Activated CD4-positive, alpha-beta T cell treated with anti-CD3 and anti-CD28 coated beads, Interleukin-2, amount 10 ng/mL, durations not matched to agents 24 days and 14 days (primary cell): ENCODE measurements at places on chromosomes 4 and X.
A peak's percentile ranks its signal among the peaks of the same experiment; 100 is the strongest.

GRCh38 chrX:11724122-11725017 is 33.7 kb upstream of the MSL3 start:
- DNase-seq = peak; percentile 56

DNA sequence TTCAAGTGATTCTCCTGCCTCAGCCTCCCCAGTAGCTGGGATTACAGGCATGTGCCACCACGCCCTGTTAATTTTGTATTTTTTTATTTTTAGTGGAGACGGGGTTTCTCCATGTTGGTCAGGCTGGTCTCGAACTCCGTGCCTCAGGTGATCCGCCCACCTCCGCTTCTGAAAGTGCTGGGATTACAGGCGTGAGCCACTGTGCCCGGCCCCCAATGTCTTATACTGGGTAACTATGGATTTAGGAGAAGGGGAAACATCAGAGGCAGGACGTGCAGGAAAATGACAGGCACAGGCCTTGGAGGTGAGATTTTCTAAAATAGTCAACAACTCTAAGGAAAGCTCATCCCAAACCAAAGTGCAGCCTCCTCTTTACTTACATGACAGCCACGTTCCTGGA is 11.1 kb upstream of the TSPYL2 start:
- DNase-seq = no peak

- no peak for DNase-seq
These were observed 298.5 kb upstream of the AADAT start for GRCh38 chr4:170388255-170388654.

DNA sequence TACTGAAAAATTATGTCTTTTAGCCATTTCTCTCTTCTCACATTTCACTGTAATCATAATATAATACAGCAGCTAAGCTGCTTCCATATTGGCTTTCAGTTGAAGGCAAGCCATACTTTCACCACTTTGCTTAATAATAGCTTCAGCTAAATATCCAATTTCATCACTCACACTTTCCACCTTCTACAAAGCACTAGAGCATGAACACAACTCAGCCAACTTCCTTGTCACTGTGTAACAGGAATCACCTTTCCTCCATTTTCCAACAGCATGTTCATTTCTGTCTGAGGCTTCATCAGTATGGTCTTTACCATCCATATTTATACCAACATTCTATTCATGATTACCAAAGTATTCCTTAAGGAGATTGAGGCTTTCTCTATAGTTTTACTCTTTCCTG is 219.8 kb upstream of the CTSO start:
- DNase-seq = no peak

DNA sequence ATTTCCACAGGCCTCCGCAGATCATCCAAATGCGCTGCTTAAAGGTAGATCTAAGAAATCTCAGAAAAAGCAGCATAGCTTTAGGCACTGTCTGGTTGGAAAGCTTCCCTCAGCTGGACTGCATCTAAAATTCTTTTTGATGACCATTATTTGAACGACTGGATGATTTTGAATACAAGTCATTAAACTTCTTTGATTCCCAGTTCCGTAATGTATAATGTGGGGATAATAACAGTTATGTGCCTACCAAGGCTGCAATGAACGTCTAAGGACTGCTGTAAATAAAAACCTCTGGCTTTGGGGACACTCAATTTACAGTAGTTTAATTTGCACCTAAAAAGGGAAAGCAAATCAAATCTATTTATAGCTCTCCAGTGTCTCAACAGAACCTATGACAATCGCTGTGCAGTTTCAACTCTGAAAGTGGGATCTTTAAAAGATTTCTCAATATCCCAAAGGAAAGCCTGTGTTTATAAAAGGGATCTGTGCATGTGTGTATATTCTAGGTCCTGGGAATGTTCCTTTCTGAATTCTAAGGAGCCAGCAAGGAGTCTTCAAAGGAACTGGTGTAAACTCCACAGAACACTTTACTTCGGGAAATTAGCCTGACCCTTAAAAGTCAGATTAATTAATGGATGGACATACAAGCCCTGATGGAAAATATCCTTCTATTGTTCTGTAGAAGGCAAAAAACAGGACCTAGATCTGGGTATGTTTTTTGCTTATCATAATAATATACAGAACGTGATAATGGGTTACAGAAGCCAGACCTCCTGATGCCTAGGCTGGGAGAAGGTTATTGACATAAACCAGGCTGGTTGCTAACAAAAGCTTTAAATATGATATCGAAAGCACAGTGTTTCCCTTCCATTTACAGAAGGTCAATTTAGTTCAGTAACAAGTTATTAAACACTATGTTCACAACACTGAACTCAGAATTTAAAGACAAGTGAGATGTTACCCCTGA is 53.4 kb downstream of the AFAP1 start:
- DNase-seq = no peak

DNA sequence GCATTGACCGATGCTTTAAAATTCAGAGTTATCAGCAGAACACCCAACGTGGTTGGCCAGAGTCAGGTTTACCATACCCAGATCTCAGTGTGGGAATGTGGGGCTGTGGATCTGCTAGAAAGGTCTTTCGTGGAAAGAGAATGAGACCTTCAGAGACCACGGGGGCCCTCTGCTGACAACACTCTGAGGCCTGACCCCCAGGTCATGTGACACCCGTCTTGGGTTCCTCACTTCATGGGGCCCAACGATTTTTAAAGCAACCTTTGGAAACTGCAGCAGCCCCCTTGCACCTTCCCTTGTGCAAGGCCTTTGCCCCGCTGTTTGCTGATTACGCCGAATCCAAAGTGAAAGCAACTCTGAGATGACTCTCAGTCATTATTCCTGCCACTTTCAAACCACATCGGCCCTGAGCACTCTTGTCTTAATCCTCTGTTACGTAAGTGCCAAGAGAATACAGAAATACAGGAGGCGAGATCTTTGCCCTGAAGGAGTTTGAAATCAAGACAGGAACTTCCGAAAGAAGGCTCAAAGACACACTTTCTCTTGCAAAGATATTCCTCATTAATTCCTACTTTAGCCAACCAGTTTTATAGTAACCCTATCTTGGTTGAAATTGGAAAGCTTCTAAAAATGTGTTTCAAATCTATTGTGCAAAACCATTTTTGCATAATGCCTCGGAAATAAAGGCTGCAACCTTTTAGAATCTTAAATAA is 88.3 kb downstream of the EVC2 start:
- DNase-seq = no peak

DNA sequence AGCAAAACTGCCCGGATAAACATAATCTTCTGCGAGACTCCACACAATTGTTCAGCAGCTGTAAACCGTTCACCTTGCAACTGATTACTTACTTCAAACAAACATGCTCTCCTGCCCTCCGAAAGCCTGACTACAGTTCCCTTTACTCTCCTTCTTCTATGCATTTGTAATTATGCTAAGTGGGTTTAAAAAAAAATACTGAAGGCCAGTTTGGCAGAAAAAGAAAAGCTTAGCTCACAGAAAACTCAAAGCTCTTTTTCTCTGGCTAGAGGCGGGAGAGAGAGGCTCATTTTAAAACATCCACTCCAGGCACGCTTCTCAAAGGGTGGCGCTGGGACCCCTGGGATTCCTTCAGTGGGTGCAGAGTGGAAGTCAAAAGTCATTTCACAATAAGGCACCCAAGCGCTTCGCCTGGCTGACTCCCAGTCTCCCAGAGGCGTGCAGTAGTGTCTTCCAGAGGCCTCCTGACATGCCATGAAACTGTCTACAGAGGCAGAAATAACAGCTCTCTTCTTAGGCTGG is 1.9 kb downstream of the DHRSX start:
- no peak for DNase-seq

- DNase-seq = no peak
These were observed 16.0 kb downstream of the ARHGAP10 start for GRCh38 chr4:147747787-147748454.

- DNase-seq = no peak
These were observed 76.9 kb upstream of the SMAD1 start for GRCh38 chr4:145404761-145405160.

- no peak for DNase-seq
These were observed 36.6 kb upstream of the PAQR3 start for GRCh38 chr4:78975865-78976264.

GRCh38 chr4:150950657-150951288 is 64.3 kb downstream of the LRBA start:
- DNase-seq = no peak

GRCh38 chrX:136582624-136583023 is 50.6 kb downstream of the VGLL1 start:
- DNase-seq = no peak

DNA sequence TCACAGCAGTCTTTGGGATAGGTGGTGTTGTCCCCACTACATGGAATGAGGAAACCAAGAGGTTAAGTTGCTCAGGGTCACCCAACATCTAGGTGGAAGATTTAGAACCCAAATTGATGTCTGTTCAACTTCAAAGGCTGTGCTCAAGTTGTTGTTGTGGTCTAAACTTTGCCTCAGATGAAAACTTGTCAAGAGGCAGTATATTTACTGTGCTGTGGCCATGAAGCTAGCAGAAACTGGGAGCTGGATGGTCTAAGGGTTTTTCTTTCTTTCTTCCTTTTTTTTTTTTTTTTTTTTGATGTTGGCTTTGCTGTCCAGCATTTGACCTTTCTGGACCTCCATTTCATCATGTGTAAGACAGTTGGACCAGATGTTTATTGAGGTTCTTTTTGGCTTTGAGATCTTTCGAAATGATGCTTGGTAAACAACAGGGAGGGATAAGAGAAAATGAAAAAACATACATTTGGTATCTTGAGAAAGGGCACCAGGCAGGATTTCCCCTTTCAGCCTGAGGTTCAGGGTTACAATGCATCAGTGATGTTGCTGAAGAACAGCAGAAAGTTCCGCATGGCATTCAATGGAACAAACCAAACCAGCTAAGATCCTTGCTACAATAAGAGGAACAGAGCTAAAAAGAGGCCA is 166.2 kb upstream of the RPS6KA3 start:
- peak; percentile 59 for DNase-seq

DNA sequence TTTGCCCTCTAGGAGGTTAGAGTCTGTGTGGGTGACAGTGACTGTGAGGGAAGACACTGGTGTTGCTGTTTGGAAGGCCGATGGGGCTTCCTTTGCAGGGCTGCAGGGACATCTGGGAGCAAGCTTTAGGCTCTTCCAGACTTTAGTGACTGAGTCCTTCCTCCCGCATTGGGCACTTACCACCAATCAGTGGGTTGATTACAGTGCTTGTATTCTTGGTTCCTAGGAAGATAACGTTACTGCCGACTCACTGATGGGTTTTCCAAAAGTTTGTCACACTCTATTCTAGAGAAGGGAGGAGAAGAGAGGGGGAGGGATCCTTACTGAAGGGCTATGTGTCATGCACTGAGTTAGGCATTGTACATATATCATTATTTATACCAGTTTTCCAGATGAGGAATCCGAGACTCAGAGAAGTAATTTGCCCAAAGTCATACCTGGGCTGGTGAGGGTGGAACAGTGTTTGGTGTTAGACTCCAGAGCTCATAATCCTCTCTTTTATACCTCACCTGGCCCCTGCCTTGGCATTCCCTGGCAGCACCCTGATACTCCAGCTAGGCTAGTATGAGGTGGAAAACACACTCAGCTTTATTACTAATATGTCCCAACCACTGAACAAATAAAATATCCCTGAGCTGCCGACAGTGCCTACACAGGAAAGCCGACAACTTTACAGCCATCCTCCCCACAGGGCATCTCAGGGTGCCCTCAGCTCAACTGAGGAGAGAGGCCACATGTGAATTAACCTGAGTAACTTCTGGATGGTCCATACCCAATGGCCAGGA is 3.8 kb downstream of the CHST7 start:
- DNase-seq = no peak
